Upper lobe of left lung (tissue), 6 donors: ENCODE measurements at places on chromosomes 1 and 21. TPM values are rescaled to one million over a fixed set of nuclear protein-coding genes. Genes with fewer than 3 reads are reported as not detected.

CELA2B gene
- total RNA-seq = not detected

GBP4 gene
- 23.0 TPM for total RNA-seq

PTCH2 gene
- 0.81 TPM for total RNA-seq

IFNLR1 gene
- 4.2 TPM for total RNA-seq

GBP2 gene
- 51.8 TPM for total RNA-seq

SIM2 gene
- 0.89 TPM for total RNA-seq

SF3B4 gene
- total RNA-seq = 9.4 TPM

ACOT11 gene
- 8.9 TPM for total RNA-seq

RNASEL gene
- total RNA-seq = 12.4 TPM

GUCA2A gene
- not detected for total RNA-seq

SPRR2E gene
- total RNA-seq = not detected

GPR137B gene
- 18.9 TPM for total RNA-seq

LCE7A gene
- not detected for total RNA-seq

TMEM61 gene
- 4.0 TPM for total RNA-seq

PNRC2 gene
- 144 TPM for total RNA-seq

F3 gene
- total RNA-seq = 138 TPM

FMOD gene
- 18.9 TPM for total RNA-seq
